Neuronal stem cell (in vitro differentiated cells): ENCODE measurements at places on chromosomes 2 and 18.

DNA sequence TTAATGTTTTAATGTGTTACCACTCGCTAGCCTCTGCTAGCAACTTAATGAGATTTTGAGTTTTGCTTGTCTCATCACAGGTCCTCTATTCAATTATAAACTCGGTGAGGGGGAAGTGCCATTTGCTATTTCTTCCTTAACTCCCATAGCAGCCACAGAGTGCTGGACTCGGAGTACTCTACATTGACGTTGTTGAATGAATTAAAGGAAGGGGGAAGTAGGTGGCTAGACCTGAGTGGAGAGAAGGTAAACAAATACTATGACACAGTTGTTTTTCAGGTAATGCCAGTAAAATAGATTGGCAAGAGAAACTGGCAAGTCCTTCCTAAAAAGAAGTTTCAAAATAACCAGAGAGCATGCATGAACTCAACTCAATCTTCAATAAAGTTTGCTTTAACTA is 339.3 kb downstream of the HRH4 start:
- no peak for DNase-seq

DNA sequence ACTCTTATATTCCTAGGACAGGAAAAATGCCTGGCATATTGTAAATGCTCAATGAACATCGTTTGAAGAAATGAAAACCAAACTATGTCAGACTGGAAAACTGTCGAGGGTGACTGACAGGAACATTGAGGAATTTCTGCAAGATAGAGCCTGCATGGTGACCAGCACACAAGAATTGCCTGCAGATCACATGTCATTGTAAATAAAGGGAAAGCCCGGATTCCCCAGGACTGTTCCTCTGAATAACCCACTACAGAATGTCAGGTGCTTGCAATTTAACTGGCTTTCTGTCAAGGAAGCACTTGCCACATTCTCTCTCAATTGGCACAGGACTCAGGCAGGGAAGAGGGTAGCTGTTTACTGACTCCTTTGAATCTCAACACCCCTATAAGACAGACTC is 129.0 kb upstream of the REG3G start:
- no peak for DNase-seq

DNA sequence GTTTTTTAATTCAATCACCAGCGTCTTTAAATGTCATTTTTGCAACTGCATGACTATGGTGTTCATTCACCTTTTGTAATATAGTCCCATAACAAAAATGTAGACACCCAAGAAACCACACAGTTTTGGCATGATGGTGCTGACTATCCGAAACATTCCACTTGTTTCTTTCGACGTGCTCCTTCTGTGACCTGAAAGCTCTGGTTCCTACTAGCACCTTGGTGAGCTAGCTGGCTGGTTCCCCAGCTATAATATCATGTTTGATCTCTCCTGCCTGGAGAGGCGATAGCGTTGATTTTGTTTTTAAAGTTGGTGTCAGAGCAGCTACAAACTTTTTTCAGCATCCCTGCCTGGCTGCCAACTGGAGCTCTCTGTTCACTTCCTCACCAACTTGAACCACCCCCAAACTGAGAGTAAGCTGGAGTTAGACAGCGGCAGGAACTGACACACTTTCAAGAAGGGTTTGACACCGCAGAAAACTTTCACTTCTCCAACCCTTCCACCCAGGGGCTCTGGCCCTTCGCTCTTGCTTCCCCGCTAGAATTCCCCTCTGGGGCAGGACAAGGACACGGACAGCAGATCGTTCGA is 1.1 kb downstream of the ATAD2B start:
- peak; percentile 37 for DNase-seq

- DNase-seq: no peak
Observed at GRCh38 chr2:80687524-80687923, 383.0 kb upstream of the LRRTM1 start.

DNA sequence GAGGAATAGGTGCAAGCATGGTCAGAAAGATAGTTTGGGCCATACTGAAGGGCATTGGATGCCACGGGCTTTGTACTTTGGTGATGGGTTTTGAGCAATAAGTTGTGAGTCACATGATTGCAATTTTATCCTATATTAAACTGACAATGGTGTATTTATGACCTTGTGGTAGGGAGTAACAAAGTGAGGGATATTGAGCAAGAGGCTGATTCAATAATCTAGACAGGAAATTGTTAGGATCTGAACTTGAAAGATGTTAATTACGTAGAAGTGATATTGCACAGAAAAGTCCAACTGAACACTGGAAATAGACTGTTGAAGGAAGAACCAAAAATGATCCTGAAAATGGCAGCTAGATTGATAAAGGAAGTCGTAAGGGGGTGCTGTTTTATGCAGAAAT is 46.6 kb upstream of the TCF4 start:
- no peak for DNase-seq
